Hematopoietic multipotent progenitor cell treated with erythropoietin and hydrocortisone succinate and interleukin-3 and kit ligand, for 4 days (in vitro differentiated cells): ENCODE measurements at places on chromosomes 3 and 15.

GRCh38 chr15:81940467-81941451, 105.1 kb downstream of the MEX3B start:
- DNase-seq = peak; percentile 47

DNA sequence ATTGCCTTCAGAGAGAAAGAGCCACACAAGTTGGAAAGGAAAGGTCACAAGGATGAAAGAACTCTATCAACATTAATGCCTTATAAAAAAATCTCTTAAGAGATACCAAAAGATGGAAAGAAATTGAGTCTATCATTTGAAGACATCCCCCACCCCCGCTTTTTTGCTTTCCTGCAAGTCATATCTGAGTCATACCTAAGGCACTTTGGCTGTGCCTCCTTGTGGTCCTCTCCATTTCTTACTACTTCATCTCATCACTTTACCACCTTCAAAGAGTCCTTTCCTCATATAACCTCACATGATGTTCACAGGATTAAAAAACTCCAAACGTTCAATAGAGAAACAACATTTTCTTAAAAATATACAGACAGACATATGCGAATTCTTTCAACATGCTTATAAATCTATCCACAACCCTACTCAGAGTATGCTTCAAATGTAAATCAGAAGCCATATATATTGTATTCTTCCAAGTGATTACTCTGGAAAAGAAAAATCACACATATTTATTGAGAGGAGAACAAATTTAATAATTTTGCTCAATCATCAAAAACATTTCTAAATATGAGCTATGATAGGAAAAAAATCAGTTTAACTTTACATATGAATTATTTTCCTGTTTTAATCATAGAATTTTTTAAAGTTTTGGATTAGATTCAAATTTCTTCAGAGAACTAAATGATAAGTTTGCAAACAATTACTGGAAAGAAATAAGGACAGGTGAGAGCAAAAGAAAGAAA, 1003.9 kb upstream of the CFAP20DC start:
- DNase-seq = no peak

GRCh38 chr3:193943200-193943599, 192.7 kb upstream of the HES1 start:
- no peak for DNase-seq

- DNase-seq = no peak
These were observed 43.2 kb downstream of the GOLGA8S start for GRCh38 chr15:23397779-23398178.

DNA sequence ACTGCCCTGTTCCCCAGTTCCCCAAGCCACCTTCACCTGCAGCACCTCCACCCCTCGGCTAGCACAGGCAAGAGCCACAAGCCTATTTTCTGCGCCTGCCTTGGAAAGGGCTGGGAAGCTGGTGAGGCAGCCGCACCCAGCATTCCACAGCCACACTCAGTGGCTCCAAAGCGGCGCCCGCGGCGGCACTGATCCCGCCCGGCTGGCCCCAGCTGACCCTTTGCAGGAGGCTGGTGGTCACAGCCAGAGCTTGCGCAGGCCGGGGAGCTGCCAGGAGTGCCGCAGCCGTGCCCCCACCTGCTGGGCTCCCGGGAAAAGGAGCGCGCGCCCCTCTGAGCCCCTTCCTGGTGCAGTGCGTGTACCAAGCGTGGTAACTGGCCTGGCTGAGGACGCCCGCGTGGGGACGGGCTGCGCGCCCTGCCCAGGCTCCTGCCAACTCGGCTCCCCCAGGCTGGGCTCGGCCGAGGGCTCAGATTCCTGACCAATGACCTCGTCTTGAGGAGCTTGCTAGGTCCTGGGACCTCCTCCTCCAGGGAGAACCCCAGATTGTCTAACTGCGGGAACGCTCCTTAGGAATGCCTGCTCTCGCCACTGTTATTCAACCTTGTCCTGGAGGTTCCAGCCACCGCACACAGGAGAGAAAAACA, 13.3 kb downstream of the GRAMD2A start:
- no peak for DNase-seq

DNA sequence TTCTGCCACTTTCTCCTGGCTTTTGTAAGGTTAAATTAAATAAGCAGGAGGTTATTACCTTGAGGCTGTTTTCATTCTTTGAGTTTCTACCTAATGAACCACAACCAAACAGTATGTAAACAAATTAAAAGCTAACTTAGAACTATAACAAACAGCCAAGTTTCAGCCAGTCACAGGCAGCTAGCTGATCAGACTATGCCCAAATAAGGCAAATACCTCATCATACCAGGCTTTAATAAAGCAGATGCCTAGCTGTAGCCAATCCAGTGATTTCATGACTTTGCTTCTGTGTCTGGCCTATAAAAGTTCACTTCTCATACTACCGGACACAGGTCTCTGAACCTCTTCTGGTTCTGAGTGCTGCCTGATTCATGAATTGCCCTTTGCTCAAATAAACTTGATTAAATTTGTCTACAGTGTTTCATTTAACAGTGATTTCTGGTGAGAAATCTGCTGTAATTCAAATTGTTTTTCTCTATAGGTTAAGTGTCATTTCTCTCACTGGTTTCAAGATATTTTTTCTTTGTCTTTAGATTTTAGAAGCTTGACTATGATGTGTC, 24.2 kb downstream of the SH3GL3 start:
- DNase-seq = no peak
